ENCODE measurements at places on chromosomes 5 and 9. TPM values are rescaled to one million over a fixed set of nuclear protein-coding genes. Genes with fewer than 3 reads are reported as not detected.

The TSSK1B gene
- total RNA-seq = 0.15 TPM

The DAB2IP gene
- total RNA-seq = 22.2 TPM

The LAMC3 gene
- total RNA-seq = 0.33 TPM

The FAM78A gene
- 0.29 TPM for total RNA-seq

The PCDHGB6 gene
- total RNA-seq = 5.1 TPM

The PCDHA9 gene
- under 0.01 TPM for total RNA-seq

The INSL6 gene
- total RNA-seq = not detected

The CCL28 gene
- total RNA-seq = 2.9 TPM

The SOWAHA gene
- 0.17 TPM for total RNA-seq

The MUSK gene
- 1.7 TPM for total RNA-seq

The CER1 gene
- not detected for total RNA-seq

The FAM151B gene
- 5.0 TPM for total RNA-seq

The ENTPD2 gene
- not detected for total RNA-seq

The GARIN3 gene
- not detected for total RNA-seq

The SPINK5 gene
- total RNA-seq = not detected

The C1QTNF2 gene
- 3.2 TPM for total RNA-seq

The NREP gene
- 55.0 TPM for total RNA-seq

The LCN10 gene
- total RNA-seq = not detected

Data from smooth muscle cell of trachea (primary cell).